ENCODE measurements at places on chromosomes 13 and 19.

DNA sequence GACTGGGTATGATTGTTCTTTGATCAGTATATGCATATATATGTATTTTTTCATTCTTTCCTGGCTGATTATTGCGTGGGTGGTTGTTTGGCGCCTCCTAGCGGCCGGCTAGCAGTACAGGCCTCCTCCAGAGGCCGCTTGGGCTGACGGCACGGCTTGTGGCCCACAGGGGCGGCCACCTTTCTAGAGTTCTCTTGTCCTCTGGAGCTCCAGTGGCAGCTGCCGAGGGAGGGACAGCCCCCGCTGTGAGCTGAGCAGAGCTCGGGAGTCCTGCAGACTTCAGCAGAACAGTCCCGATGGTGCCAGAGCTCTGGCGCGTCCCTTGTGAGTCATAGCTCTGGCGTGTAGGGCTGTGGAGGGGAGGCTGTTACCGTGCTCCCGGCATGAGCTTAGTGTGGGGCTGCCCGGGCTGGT is 22.5 kb upstream of the ZNF429 start:
- DNase-seq = peak; percentile 6

GRCh38 chr19:1271528-1272422 is 2.6 kb downstream of the CIRBP start:
- no peak for DNase-seq

DNA sequence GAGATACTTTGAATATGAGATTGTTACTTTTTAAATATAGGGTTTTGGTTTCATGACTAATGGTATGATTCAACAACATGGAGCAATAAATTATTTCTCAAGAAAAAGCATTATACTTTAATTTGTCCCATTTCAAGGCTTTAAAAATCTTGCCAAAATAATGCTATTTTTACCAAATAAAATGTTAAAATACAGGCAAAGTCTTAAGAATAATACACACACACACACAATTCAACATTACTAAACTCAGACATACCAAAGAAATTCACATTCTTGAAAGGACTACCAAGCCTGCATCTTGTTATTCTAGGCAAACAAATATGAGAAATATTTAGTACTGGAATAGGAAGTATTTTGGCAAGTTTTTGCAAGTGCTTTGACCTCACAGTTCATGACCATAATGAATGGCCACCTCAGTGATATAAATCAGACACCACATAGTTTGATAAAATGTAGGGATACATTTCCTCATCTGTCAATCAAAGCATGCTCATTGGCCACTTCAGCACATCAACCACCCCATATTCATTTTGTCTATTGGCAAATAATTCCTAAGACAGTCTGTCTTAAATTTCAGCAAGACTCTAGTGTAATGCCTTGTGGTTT is 107.2 kb downstream of the NALCN start:
- peak; percentile 83 for DNase-seq

DNA sequence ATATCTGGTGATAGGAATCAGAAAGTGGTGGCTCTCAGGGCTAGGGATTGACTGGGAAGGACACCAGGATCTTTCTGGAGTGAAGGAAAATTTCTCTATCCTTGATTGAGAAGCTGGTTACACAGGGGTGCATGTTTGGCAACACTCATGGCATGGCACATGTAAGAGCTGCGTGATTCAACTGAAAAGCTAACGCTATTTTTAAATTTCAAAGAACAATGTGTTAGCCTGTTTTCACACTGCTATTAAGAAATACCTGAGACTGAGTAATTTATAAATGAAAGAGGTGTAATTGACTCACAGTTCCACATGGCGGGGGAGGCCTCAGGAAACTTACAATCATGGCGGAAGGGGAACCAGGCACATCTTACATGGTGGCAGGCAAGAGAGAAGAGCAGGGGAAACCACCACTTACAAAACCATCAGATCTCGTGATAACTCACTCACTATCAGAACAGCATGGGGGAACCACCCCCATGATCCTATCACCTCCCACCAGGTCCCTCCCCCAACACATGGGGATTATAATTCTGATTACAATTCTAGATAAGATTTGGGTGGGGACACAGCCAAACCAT is 7.4 kb downstream of the SIGLEC8 start:
- no peak for DNase-seq

DNA sequence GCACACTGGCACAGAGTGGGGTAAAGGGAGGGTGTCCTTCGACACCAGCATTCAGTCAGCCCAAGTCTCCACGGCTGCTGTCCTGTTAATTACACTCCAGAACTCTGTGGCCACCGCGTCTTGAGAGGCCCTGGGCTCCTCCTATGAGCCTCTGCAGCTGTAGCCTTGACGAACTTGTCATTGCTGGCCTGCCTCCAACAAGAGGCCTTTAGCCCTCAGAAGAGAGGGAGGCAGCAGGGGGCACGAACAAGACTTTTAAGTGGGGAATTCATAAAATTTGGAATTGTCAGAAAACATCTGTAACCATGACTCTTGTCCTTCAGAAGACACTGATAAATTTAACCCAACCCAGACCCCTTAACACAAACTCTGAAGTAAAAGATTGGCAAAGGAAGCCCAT is 241.9 kb downstream of the UQCRFS1 start:
- peak; percentile 52 for DNase-seq

DNA sequence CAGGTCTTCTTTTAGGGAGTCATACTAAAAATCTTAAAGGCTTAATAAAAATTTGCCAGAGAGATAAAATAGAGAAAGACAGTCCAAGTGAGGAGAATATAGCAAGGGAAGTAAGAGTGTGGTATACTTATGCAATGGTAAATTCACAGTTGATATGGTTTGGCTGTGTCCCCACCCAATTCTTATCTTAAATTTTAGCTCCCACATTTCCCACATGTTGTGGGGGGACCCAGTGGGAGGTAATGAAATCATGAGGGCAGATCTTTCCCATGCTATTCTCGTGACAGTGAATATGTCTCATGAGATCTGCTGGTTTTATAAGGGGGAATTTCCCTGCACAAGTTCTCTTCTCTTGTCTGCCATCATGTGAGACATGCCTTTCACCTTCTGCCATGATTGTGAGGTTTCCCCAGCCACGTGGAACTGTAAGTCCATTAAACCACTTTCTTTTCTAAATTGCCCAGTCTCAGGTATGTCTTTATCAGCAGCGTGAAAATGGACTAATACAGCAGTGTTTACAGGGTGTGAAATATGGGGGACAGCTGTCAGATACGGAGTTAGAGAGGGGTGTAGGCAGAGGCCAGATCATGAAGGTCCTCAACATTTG is 115.4 kb downstream of the UGGT2 start:
- peak; percentile 23 for DNase-seq

DNA sequence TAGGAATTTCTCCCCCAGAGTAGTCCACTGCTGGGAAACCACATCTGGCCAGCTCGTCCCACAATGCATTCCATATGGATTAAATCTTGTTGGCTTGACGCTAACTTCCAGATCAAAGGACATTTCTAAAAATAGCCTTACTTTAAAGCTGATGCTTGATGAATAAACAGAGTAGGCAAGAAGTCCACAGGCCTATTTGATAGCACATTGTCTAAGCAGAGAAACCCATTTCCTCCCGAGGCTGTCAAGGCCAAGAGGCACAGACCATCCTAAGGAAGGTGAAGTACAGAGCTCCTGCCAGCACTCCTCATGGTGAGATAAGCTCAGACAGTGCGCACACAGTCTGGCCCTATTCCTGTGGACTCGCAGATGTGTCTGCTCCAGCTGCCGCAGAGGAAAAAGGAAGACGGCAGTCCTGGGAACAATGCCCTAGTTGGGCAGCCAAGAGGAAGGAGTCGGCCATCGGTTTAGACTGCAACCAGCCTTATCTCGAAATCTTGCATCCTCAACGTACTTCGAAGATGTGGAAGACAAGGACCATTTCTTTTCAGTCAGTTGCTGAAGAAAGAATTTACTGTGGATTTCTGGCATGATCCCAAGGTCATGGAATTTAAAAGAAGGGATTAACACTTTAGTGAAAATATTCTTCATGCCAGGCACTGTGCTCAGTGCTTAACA is 156.8 kb downstream of the RGCC start:
- peak; percentile 93 for DNase-seq

DNA sequence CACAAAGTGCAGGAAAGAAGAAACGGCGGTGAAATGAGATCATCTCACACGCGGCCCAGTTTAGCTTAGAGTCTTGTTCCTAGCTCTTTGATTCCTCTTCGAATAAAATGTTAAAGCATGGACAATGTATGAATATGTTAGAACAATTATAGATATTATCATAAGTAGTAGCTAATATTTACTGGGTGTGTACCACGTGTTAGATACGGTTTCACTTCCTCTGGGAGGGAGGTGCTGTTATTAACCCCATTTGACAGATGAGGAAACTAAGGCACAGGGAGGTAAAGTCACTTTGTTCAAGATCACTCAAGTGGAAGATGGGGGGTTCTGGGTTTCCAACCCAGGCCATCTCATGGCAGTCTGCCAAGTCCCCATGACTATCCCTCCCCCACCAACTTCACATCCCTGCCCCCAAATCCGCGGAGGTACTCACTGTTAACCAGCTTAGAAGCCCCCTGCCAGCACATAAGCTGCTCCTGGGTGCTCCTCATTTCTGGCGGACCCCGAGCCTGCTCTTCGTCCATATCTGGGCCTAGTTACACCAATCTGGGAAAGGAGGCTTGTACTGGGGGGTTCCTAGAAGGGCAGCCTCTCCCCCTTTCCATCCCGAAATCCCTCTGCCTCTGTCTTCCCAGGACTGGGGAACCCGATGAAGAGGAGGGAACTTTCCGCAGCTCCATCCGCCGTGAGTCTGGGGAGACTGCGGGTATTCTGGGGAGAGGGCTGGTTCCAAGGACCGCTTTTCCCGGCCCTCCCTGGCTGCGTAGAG is 1.0 kb upstream of the FXYD7 start:
- DNase-seq = no peak

DNA sequence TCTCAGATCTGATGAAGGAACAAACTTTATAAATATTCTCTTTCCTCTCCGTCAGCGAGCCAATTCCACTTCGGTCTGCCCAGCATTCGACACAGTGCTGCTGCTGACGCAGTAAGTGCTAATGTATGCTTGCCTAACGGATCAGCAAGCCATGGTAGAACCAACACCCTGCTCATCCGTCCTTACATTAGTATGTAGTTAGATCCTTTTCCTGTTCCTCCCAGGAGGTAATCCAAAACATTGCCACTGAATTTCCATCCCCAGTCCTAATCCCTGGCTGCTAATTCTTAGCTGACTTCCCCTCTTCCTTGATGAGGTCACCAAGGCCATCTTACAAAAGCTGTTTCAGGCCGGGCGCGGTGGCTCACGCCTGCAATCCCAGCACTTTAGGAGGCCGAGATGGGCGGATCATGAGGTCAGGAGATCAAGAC is 88.0 kb downstream of the STARD13 start:
- no peak for DNase-seq

DNA sequence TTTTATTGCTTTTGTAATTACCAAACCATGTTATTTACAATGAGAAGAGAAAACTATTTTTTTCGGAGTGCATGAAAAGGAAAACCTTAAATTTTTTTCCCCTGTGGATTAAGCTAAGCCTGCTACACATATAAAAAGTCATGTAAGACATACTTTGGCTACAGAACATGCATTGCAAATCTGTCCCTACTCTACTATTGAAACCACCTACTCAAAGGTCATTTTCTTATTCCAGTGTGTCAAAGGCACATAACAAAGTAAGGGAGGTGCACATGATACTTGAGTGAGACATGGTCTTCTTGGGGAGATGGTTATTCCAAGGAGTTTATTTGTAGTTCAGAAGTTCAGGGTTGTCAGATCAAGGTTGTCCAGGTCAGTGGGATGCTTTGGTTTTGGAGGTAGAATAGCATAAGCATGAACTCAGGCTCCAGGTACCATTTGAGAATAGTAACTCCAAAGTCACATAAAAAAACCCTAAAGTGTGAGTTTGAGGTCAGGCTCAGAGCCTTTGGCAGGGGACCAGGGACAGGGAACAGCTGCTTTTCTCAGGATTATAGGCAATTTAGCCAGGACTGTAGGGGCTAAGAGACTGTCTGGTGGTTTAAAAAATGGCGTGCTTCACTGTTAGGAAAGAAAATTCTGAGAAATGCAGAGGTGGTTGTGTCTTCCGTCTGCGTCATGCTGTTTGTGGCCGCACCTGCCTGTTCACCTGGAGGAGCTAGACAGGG is 15.4 kb downstream of the FARP1 start:
- DNase-seq = no peak

DNA sequence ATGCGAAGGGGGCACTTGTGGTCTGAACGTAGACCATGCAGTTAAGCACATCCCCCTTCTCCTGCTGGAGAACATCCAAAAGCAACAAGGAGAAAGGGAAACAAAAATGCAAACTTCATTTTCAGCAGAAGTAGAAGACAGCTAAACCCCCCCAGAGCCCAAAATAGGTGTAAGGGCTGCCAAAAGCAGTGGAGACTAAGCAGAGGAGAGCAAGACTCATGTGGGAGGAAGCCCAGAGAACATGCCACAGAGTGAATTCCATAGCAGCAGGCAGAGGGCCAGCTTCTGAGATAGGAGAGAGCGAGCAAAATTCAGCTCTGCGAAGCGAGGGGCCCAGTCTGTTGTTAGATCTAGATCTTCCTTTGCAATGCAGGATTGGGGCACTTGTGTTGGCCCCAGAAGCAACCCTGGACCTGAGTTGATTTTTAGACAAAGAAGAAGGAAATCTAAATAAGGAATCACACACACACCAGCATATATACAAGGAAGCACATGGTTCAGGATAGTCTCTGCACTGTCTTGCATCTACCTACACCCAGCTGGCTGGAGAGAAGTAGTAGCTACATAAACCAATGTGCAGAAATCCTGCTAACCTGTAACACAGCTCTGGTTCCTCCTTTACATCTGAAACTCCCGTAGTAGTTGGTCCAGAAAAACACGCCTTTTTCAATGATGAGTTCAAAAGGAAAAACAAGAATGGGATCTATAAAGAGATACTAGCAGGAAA is 199.6 kb downstream of the SPRY2 start:
- peak; percentile 91 for DNase-seq

DNA sequence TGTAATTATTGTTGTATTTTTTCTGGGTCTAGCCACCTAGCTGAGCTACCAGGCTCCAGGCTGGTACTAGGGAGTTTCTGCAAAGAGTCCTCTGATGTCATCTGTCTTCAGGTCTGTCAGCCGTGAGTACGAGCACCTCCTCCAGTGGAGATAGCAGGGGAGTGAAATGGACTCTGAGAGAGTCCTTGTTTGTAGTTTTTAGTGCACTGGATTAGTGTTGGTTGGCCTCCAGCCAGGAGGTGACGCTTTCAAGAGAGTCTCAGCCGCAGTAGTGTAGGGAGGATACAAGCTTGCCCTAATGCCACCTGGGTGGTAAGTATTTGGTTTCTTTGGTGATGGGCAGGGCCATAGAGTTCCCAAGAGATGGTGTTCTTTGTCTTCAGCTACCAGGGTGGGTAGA is 384.8 kb downstream of the SLC7A1 start:
- no peak for DNase-seq

GRCh38 chr19:11921852-11922495 is 2.9 kb upstream of the ZNF700 start:
- no peak for DNase-seq

- no peak for DNase-seq
Observed at GRCh38 chr13:30391956-30392680, 30.2 kb upstream of the UBE2L5 start.

- no peak for DNase-seq
Observed at GRCh38 chr19:12513531-12514061, 29.0 kb upstream of the ZNF709 start.

Measured in choroid plexus epithelial cell (primary cell).